ENCODE measurements at places on chromosomes 4 and X.

DNA sequence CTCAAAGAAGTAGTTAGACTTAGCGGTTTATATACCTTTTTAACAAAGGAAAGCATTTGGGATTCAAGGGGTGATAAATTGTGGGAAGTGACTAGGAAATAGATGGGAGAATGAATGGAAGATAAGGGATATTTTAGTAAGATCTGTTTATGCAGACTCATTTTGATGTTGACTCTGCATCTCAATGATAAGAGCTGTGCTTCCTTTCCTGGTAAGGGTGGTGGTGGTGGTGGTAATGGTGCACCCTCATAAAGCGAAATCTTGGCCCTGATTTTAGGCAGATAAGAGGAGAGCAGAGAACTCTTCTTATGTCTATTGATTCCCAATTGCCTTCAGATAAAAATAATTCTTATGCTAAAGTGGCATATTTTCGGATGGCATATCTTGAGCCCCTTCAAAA, 197.1 kb downstream of the SPRY1 start:
- no peak for DNase-seq

GRCh38 chr4:189060104-189060503, 880.6 kb upstream of the FRG1 start:
- no peak for DNase-seq

DNA sequence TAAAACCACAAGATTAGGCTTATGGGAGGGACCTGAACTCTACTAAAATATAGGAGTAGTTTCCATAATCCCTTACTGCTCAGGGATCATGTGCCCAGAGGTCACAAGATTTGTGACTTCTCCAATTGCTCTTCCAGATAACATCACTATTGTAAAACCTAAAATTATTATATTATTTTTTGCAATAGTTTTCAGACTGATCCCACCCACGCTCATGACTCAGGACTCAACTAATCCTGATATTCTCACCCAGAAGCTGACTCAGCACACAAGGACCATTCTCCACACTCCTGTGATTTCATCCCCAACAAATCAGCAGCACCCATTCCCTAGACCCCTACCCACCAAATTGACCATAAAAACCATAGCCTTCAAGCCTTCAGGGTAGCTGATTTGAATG, 24.0 kb upstream of the RPL34 start:
- no peak for DNase-seq

DNA sequence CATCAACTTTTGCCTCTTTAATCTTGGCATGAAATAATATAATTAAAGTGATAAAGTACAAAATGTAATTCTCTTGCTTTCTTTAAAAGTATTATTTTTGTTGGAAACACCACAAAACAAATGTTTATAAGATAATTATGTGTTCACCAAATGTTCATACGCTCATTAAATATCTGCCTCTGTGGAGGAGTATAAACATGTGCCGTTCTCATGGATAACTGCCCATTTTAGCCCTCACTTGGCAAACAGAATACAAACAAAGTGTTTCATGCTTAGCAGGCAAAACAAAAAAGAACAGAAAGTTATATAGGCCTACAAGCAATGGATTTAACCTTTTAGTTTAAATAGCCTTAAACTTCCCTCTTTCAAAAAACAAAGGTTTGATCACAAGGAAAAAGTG, 800.5 kb upstream of the DIAPH2 start:
- no peak for DNase-seq

GRCh38 chr4:85409251-85409650, 65.7 kb upstream of the ARHGAP24 start:
- DNase-seq, result no peak

DNA sequence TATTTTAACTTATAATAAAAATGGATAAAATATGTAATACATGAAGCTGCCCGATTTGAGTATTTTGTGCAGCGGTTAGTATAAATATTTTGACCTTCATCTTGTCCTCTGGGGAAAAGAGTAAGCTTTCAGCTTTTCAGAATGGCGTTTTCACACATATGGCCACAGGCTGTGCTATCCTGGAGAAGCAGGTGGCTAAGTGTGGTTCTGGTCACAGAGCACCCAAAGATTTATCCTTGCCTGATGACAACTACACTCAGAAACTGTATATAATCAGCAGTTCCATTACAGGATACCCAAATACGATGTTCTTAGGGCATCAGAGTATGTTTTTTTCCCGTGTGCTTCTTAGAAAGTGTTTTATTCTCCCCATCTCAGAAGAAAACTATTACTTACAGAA, 42.3 kb upstream of the ANK2 start:
- no peak for DNase-seq

DNA sequence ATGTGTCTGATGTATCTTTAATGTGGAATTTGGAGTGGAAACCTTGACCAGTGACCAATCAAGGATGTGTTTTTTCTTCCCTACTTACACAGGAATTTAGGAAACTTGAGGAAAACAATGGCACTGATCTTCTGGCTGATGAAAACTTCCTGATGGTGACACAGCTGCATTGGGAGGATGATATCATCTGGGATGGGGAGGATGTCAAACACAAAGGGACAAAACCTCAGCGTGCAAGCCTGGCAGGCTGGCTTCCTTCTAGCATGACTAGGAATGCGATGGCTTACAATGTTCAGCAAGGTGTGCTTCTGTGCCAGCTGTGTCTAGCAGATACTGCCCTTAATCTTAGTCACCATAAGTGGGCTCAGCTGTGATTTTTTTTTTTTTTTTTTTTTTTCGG, 12.6 kb downstream of the TAF1 start:
- no peak for DNase-seq
